Stimulated activated naive CD4-positive, alpha-beta T cell (primary cell): ENCODE measurements at places on chromosomes 1 and 21.

DNA sequence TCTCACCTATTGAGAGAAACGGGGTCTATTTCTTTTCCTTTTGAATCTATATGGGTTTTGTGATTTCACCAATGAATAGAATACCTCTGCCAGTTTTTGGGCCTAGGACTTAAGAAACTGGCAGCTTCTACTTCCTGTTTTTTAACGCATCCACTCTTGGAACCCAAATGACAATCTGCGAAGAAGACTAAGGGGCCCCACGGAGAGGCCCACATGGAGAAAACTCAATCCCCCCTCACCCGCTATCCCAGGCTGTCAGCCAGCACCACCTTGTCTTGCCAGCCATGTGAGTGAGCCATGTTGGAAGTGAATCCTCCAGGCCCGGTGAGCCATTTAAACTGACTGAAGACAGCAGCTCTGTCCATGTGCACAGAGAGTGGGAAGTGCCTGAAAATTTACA, 3.6 kb upstream of the HENMT1 start:
- no peak for DNase-seq

GRCh38 chr1:30763651-30764248, 6.2 kb upstream of the LAPTM5 start:
- DNase-seq: no peak

- DNase-seq: no peak
Observed at GRCh38 chr1:213531369-213532310, 456.1 kb upstream of the PROX1 start.

DNA sequence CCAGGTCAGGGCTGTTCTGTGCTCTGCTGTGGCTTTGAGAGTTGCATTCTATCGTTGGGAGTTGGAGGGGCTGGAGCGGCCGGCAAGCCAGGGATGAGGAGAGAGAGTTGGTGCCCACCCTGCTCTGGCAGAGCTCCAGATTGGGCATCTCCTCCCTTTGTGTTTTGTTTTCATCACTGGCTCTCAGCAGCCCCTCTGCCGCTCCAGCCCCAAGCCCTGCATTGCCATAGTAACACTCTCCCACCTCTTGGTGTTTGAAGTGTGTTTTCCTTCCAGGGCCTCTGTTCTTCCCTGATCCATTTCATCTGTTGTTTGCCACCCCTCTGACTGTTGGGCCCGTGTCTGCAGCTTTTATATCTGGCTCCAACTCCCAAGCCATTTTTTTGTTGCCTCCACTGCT, 152.7 kb downstream of the URB2 start:
- DNase-seq: no peak

DNA sequence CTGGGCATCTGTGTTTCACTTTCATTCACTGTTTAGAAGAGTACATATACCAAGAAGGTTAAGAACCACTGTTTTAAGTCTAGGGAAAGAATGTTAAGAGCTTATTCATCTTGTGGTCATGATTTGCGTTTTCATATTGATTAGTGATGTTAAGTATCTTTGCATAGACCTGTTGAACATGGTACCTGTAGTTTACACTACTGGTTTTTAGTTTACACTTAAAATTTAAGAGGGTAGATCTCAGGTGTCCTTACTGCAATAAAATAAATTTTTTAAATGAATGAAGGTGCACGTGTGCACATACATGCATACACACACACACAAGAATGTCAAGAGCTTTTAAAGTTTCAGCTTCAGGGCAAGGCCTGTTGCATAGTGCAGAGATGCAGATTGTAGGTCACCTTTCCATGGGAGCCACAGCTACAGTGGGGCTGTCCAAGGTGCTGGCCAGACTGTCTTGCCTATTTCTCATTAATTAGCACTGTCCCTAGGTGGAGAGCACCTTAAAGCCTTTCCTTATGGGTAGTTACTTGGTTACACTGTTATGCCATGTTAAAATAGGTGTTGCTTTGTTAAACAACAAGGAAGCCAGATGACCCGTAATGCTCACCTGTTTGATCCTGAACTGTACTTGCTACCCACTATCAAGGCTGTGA, 543.0 kb upstream of the DAB1 start:
- DNase-seq: no peak

GRCh38 chr1:101167891-101168290, 68.9 kb upstream of the S1PR1 start:
- DNase-seq: no peak
